HFF-Myc (cell line): ENCODE measurements at places on chromosomes 12 and 14.

DNA sequence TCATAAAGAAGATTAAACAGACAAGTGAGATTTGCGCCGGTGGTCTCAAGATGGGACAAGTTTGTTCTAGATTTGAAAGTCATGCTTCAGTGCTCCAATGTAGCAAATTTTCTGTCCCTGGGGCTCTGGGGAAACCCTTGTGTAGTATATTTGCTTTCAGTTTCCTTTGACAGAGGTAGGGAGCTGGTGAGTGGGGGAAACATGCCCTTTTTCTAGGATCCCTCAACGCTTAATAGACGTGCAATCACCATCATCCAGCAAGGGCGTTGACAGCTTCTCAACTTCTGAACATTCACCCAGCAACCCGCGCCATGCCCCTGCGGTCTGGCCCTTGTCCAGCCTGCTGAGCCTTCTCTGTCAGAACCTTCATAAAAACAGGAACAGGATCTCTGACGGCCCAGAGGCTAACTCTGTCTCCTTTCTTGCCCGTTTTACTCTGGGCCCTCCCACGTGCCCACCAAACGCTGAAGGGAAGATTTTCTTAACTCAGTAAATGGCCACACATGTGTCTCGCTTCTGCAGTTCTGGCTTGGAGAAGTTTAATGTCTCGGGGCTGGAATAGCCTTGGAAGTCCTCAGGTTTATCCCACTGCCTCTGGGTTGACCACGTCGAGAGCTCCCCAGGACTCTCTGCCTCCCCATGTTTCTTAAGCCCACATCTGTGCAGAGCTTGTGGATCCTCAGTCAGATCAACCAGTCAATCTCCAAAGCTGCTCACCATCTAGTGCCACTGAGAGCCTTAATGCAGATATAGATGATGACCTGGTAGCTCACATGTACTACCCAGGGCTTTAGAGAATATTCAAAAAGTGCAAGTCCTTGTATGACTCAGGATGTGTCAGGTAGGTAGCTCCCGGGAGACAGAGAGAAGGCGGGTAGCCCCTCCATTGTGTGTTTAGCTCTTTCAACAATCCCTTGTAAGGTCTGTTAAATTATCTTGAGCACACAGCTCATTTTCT is 58.1 kb upstream of the CCND2 start:
- DNase-seq, result no peak

DNA sequence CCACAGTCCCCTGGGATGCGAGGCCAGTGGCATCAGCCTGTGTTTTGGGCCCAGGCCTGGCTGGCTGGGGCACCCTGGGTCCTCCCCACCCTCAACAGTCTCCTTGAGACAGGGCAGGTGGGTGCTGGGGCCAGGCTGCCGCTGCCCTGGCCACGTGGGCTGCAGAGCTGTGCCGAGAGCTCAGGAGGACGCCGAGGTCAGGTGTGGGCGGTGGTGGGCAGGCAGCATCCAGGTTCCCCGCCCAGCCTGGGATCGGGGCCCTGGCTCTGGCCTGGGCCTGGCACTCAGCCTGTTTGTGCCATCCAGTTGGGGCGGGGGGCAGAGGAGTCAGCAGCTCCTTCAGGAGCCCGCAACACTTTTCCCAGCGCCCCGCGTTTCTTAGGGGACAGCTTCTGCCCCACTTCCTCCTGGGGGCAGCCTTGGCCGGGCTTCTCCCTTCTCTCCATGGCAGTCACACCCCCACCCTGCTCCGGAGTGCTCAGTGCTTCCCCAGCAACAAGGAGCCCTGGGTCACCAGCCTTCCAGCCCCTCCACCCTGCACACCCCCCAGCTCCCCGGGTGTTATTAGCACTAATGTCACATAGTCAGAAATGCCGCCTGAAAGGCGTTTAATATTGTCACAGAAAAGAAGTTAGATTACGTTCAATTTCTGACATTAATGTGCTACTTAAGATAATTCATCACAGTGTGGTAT is 30.8 kb downstream of the KIF26A start:
- DNase-seq, result no peak

DNA sequence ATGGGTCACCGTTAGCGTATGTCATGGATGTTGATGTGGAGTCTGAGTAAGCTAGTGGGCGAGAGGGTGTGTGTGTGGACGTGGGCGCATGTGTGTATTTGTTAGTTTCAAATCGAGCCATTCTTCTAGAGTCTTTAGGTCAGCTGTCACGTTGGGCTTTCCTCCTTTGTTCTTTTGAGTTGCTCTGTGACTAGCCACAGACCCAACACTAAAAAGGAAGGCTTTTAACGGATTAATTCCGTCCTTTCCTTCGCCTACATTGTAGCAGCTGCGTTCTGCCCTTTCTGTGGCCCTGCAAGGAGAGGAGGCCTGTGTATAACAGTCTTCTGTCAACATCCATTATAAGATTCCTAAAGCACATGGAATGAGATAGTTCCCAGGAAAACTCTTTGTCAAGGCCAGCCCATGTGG is 117.2 kb upstream of the DNM1L start:
- peak; percentile 68 for DNase-seq

DNA sequence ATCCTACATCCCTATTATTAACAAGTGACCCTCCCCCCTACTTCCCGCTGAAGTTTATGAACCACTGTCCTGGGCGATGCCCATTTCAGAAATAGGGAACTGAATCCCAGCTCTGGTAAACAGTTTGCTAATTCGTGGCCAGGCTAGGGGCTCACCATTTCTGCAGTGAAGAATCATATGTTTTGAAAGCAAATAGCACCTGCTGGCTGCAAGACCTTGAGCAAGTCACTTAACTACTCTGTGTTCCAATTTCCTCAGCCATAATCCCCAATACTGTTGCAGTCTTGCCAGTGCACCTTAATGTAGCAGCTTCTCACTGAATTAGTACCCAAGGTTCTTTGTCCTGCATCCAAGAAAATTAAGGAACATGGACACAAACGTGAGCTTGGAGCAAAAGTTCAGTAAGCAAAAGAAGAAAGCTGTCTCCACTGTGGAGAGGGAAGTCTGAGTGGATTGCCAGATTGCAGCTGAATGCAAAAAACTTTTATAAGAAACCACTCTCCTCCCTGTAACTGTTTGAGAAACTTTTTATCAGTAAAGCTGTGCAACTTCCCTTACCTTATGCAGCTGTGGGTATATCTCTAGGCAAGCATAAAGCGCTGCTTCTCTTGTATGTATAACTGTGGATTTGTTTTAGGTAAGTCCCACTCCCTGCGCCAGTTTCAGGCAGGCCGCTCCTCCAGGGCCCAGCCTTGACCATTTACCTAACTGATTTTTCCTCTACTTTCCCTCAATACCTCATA is 824 bp downstream of the OAS1 start:
- DNase-seq, result no peak

GRCh38 chr12:119692410-119692809 is 24.5 kb downstream of the PRKAB1 start:
- peak; percentile 52 for DNase-seq

- no peak for DNase-seq
These were observed 92.6 kb upstream of the TMPO start for GRCh38 chr12:98422812-98423211.

DNA sequence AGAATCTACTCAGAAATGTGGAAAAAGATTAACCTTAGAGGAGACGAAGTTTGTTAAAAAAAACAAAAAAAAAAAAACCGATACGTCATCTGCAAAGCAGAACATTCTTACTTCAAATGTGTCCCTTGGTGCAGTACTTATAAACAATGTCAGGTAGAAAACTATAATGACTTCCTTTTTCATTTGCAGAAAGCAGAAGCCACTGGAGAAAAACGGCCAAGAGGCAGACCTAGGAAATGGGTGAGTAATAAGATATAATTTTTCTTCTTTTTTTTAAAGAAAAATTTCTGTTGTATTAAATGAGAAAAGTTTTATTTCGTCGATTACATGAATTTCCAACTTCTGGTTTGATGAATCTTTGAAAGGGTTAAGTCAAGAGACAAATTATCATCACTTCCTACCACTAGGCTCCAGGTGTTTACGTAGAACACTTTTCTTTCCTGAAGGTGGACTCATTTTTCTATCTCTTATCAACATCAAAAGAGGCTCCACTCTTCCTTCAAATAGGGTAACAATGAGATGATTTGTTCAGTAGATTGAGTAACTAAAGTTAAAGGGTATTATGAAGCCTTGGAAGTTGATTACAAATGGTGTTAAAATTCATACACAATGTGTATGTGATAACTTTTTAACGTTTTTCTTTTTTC is 14.2 kb downstream of the HMGA2 start:
- no peak for DNase-seq

- DNase-seq, result no peak
These were observed 8.0 kb downstream of the RHOJ start for GRCh38 chr14:63212209-63212608.

DNA sequence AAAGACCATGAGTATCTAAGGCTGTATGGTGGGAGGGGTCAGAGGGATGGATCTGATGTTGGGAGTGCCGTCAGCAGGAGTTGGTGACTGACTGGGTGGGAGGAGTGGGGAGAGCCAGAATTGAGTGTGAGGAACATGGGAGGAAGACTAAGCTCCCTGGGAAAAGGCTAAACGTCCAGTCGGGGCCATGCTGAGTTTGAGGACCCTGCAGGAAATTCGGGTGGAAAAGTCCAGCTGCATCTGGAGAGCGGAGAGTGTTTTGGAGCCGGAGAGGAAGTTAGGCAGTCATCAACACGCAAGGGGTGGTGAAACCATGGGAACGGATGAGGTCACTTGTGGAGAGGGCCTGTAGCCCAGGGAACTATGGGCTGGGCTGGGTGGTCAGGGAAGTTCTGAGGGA is 60.9 kb downstream of the ELK3 start:
- DNase-seq, result no peak
